MM.1S (cell line): ENCODE measurements at places on chromosomes 2 and 18.

- DNase-seq: peak; percentile 8
Measured at GRCh38 chr18:46915800-46916550, 1.3 kb downstream of the PIAS2 start.

DNA sequence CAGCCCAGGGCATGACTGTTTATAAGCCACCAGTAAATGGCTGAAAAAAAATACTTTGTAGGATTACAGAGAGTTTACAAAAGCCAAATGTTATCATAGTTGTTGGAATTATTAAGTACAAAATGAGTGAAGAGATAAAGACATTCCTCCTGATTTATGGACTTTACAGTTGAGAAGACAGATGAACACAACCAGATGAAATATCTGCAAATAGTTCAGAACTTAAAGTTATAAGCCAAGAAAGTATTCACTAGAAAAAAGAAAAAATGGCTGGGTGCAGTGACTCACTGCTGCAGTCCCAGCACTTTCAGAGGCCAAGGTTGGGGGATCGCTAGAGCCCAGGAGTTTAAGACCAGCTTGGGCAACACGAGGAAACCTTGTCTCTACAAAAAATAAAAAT lies 11.2 kb downstream of the PMAIP1 start:
- no peak for DNase-seq

DNA sequence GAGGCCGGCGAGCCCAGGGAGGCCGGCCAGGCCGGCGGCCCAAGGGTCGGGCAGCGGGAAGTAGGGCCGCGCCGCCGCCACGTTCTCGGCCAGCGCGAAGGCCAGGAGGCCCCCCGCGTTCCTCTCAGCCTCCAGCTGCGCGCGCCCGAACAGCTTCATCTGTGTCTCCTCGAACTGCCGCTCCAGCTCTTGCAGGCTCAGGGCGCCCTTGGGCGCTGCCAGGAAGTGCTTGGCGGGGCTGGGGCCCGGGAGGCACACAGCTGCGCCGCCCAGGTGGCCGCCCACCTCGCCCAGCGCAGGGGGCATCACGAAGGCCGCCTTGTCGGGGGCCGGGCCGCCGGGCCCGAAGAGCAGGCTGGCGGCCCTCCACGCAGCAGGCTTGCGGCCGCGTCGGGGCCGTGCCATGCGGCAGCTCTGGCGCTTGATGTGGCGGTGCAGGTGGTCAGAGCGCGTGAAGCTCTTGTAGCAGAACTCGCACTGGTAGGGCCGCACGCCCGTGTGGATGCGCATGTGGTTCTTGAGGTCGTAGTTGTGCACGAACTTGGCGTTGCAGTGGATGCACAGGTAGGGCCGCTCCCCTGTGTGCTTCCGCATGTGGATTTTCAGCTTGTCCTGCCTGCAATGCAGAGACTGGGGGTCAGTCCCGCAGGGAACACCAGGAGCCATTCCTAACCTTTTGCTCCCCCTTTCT lies 99.0 kb upstream of the SMAD2 start:
- DNase-seq: no peak

DNA sequence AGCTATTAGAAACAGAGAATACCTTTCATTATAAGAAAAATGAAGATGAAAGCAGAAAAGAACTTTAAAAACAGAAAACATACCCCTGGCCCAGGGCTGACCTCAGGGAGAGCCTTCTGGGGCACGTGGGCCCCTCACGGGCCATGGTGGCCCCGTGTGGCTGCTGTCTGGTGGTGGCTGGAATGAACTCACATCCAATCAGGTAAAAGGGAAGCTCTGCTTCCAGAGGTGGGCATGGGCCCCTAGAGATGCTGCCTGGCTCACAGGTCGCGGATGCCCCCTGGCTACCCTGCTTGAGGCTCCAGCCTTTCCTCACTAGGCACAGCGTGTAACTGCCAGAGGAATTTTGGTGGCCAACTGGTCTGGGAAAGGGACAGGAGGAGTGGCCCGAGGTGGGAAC lies 16.6 kb downstream of the SNORC start:
- no peak for DNase-seq

DNA sequence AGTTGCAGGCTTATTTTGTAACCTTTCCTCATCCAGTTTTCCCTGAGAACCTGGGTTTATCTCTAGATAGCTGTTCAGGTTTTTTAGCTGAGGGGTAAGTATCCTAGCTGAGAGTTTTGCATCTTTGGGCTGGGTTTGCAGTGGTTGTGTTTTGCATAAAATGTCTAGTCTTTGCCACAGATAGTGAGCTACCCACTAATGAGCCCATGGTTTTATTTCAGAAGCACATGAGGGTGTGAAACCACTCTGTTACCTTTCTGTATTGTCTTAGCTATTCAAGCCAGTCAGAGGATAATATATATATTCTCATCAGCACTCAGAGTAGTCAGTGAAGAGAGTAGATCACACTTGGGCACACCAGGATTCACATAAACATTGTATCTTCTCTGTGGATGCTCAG lies 24.6 kb upstream of the TXNDC2 start:
- DNase-seq: peak; percentile 55
